ENCODE measurements at places on chromosomes 6 and 20.
A peak's percentile ranks its signal among the peaks of the same experiment; 100 is the strongest.

DNA sequence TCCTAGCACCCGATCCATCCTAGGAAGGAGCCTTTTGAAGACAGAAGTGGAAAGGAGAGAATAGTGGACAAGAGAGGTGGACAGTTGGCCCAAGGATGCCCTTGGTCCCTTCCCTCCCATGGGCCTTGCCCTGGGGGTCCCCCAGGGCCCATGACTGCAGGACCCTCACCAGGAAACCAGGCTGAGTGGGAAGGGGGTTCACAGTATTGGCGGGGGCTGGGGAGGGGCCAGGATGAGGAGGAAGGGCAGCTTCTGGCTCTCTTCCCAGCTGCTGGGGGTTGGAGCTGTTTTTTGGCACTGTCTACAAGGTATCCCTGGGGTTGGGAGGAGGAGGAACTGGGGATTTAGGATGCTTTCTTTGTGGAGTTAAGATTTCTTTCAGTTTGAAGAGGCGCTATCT, 4.0 kb upstream of the DSN1 start:
- DNase-seq = no peak

- no peak for DNase-seq
Measured at GRCh38 chr20:41176711-41177552, 39.6 kb downstream of the PLCG1 start.

DNA sequence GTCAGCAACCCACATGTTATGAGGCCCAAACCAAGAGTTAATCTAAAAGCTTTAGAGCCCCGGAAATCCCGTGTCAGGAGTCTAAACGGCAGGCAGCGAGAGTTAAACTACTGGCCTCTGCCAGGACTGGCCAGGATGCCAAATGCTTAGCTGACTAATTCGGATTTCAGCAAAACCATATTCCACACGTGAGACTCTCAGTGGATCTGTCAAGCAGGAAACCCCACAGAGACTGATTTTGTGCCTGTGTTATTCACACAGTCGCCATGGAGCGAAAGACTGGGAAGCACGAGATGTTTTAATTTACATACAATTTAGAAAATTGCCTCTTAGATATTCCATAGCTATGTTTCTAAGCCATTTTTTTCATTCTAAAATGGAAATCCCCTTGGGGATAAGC, 152.9 kb downstream of the RNASET2 start:
- DNase-seq = no peak

DNA sequence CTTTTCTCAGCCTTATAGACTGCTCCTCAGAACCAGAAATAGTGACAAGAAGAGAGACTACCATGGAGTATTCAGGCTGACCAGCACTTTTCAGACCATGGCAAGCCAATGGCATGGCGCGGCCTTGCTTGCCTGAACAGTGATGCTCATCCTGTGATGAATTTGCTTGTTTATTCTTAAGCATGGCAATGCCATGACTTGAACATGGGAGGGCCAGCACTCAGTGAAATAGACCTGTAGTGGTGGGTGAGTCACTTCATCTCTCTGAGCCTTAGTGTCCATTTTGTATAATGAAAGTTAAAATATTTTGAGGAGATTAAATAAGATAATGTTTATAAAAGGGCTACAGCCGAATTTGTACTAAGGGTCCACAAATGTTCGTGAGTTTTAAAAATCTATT, 79.1 kb downstream of the LRRC1 start:
- DNase-seq = no peak

GRCh38 chr6:8506126-8506525, 70.8 kb upstream of the SLC35B3 start:
- no peak for DNase-seq

GRCh38 chr6:108157981-108158525, 7.8 kb upstream of the NR2E1 start:
- no peak for DNase-seq

DNA sequence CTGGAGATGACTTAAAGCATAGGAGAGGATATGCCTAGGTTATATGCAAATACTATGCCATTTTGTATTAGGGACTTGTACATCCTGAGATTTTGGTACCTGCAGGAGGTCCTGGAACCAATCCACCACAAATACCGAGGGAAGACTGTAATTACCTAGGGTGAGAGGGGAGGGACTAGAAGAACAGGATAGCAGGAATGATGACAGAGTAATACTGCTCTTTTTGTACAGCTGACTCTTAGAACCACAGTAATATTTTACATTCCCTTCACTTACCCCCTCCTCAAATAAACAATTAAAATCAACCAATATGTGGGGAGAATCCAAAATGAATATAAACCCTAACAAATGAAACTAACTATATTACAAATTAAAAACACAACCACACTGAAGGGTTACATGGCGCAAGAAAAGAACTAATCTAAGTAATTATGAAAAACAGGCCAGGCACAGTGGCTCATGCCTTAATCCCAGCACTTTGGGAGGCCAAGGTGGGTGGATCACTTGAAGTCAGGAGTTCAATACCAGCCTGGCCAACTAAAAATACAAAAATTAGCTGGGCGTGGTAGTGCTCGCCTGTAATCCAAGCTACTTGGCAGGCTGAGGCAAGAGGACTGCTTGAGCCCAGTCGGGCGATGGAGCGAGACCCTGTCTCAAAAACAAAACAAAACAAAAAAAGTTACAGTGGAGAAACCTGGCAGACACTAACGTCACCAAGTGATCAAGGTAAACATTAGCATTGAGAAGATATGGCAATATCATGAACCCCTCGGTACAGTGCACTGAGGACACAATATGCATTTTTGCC, 37.1 kb downstream of the MAP1LC3A start:
- no peak for DNase-seq

DNA sequence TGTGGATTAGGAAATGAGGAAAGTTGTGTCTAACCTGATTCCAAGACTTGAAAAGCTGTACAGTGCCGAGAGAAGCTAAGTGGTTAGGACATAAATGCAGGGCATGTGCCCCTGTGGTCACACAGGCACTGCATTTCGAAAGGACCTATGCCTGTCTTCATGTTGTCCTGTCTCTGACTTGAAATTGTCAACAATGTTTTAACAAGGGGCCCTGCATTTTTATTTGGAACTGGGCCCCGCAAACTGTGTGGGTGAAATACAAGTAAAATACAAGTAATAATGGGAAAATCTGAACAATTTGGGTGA, 38.8 kb downstream of the MRS2 start:
- no peak for DNase-seq

GRCh38 chr6:89412071-89413005, at the start of gene RRAGD:
TSS of gene RRAGD (minus strand) at chr6:89412273. CDS start at chr6:89411993, 280 bp downstream.
- no peak for DNase-seq

DNA sequence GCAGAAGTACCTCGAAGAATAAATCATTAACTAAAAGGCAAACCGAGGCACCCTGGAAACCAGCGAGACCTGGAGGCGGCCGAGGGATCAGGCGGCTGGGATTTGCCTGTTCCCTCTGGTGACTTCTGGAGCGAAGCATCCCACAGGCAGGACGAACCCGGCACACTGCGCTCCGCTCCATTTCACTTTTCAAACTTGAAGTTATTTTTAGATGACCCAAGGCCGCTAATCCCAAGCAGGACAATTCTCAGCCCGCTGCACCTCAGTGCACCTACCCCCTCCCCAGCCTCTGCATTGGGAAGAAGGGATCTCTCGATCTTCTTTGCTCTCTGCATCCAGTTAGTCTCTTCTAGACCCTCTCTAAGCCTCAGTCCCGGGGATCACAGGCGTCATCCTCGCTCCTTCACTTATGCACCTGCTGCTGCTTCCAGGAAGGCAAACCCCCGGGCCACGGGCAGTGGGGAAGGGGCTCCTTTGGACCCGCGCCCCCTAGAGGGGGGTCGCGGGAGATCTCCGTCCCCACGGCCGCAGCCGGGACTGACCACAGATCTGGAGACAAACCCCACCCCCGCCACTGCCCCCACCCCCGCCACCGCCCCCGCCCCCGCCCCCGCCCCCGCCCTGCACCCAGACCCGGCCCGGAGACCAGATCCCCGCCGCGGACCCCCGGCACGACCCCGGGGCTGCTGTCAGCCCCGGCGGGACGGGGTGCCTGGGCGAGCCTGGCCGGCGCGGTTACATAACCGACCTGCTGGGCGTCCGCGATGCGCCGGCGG, 636 bp downstream of the RCAN2 start:
- peak; percentile 40 for DNase-seq

DNA sequence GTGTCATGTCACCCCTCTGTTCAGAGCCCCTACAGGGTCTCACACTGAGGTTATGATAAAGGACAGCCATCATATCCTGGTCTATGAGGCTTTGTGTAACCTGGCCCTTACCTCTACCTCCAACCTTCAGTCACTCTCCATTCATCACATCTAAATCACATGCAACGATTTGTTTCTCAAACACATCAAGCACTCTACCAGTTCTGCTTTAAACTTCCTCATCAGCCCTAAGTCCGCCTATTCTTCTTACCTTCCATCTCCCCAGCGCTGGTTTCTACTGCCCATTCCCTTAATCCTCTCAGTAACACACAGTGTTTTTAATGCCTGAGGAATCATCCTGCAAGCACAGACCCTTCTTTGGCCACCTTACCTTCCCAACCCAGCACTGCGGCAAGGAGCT, 17.9 kb upstream of the BACH2 start:
- no peak for DNase-seq

DNA sequence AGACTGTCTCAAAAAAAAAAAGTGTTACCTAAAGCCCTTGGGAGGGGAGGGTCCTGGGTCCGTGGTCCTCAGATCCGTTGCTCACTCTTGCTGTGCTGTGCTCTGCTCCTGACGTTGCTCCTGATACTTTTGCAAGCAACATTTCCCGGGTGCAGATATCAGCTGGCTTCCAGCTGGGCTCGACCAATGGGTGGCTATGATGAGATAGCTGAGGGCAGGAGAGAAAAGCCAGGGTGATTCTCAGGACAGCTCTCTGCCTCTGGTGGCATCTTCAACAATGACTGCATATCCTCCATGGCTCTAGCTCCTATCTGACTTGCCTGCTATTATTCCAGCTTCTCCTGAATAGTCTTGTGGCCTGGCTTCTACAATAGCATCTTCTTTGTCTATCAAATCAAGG, 134.5 kb downstream of the RPS12 start:
- no peak for DNase-seq

DNA sequence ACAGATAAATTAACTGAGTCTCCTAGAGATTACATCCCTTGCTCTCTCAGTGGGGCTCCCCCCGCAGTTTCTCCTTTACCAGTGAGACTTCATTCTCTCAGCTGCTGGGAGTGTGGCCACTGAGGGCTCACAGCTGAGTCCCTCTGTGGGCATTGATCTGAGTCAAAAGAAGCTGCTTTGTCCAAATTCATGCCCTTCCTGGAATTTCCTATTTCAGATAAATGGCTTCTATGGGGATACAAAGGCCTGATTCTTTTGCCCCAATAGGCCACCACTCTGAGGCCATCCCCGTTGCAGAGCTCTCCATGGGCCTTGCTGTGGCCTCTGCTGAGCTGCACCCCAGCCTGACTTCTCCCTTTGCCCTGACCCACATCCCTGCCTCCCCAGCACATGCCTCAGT, 10.0 kb downstream of the CST5 start:
- DNase-seq = no peak

DNA sequence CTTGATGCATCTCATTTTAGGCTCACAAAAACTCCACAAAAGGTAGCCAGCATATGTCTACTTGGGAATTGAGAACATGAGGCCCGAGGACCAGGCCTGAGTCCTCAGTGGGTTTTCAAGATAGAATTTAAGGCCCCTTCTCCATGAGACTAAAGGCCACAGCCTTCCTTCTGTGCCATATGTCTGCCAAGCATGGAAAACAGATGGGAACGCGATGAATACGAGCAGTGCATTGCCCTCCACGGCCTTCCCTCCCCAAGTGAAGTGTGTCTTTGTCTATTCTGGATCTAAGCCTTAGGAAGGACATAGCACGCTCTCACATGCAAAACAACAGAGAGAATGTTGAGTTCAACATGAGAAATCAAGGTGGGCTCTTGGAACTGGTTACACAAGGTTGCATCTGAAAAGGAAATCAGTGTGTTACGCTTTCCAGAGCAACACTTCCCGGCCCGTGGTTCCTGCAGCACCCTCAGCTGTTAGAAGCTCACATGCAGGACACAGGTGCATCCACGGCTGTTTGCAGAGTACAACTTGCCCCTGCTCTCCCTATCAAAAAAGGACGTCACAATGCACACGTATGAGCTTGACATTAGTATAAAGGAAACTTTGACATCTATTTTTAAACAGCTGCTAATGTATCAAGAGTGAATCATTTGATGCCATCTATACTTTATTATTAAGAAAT, 229.9 kb downstream of the NRN1 start:
- no peak for DNase-seq

- no peak for DNase-seq
Measured at GRCh38 chr6:13163161-13163944, 165.0 kb downstream of the TBC1D7 start.

- DNase-seq = no peak
Measured at GRCh38 chr20:59007665-59008511, 834 bp upstream of the CTSZ start.

GRCh38 chr6:78492351-78493017, 374.9 kb upstream of the IRAK1BP1 start:
- DNase-seq = no peak

GRCh38 chr20:57582432-57583288, 21.8 kb downstream of the PCK1 start:
- no peak for DNase-seq

DNA sequence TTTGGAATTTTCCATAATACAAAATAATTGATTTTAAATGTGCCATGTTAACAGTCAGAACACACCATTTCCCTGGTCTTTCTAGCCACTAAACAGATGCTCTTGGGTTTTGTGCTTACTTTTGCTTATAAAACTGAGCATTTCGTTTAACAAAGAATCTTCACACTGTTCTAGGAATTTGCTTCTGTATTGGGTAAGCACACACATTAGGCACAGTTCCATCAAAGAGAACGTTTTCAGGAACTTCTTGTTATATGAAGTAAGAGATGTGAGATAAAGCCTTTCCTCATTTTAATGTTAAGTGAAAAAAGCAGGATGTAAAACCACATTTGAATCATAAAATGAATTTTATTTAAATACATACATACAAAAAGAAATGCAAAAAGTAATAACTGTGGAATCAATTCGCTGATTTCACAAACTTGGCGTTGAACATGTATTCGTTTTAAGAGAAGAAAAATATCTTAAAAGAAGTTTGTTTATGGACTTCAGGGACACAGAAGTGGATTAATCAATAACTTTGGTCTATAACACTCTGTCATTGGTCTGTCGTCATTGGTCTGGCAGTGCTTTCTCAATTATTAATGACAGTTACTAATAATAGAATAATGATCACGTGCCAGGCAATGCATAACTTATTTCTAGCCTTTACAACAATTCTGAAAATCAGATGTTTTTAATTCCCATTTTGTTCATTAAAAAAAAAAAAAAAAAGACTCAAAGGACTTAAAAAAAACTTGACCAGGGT, 199.9 kb upstream of the PRDM1 start:
- no peak for DNase-seq

GRCh38 chr20:48287552-48288170, 502.4 kb upstream of the SULF2 start:
- DNase-seq = no peak

GRCh38 chr20:64050261-64051032, 1.0 kb upstream of the SOX18 start:
- no peak for DNase-seq

GRCh38 chr20:46619445-46619844, 31.8 kb downstream of the SLC13A3 start:
- DNase-seq = no peak

- no peak for DNase-seq
Measured at GRCh38 chr20:38127920-38128528, 37.0 kb downstream of the TGM2 start.

- no peak for DNase-seq
Measured at GRCh38 chr20:53943522-53944291, 126.7 kb downstream of the BCAS1 start.
